Activated gamma-delta T cell (primary cell): ENCODE measurements at places on chromosomes 5 and 9.

DNA sequence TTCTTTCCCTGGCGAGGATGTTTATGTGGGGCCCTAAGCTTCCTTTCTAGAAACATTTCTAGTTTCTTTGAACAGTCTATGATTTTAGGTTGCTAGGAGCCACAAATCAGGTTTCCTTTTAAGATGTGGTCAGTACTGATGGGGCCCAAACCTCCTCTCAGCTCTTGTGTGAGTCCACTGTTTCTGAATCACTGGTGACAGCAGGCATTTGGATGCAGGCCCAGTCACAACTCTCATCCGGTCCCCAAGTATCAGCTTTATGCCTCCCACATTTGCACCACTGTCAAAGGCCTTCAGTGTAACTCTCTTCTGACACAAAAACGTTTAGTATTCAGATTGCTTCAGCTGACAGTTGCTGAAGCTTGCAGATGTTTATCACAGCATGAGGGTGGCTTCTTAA is 7.8 kb downstream of the DMRT2 start:
- no peak for DNase-seq

DNA sequence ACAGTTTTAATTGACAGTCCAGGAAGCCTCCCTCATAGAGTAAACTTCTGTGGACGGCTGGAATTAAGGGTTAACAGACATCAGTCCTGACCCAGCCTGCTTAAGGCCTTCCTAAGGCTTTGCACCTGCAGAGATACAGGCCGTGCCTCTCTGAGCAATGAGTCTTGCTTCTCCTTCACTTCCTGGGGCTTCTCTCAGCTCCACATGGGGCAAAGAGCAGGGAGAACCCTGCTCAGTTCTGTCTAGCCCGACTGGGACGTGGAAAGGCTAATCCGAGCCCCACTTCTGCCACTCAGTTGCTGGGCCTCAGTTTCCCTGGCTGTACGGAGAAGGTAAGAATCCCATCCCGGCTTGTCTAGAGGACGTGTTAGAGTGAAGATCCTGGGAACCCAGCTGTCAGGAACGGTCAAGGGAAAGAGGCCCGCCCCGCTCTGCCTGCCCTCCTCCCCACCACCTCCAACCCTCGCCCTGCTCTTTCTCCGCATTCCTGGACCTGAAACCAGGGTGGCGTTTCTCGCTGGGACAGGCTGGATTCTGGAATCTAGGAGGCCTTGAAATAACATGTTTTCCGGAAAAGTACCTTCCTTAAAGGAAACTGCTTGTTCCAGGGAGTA is 6.5 kb downstream of the SPAAR start:
- no peak for DNase-seq

DNA sequence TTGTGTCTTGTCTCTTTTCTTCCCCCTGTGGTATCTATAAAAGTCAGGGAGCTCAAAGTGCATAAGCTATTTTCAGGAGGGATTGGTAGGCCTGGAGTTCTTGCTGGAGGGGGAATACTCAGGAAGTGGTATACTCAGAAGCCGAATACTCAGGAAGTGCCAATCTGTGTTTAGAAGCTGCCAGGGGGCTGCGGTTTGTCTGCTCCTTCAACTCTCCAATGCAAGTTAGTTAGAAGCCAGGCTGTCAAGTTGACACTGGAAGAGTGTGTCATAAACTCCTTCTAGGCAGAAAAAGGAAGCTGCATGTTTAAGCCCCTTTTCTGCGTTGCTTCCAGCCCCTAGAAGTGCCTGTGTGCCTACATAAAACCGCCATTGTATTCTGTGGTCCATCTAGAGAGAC is 366.5 kb downstream of the TAF11L14 start:
- no peak for DNase-seq

GRCh38 chr5:104859437-104859836 is 1296.8 kb upstream of the NUDT12 start:
- DNase-seq, result no peak

- no peak for DNase-seq
These were observed 73.5 kb downstream of the EFNA5 start for GRCh38 chr5:107597247-107597646.

- DNase-seq, result no peak
These were observed 6.6 kb downstream of the BRD9 start for GRCh38 chr5:886036-886435.
